ENCODE measurements at places on chromosomes 16 and 17. TPM values are rescaled to one million over a fixed set of nuclear protein-coding genes. Genes with fewer than 3 reads are reported as not detected.

GRCh38 chr17:14316126-14316832 lies 15.4 kb downstream of the HS3ST3B1 start:
- peak; percentile 21 for DNase-seq

GRCh38 chr17:62388856-62389255 lies 8.5 kb downstream of the EFCAB3 start:
- no peak for DNase-seq

- DNase-seq, result no peak
Measured at GRCh38 chr17:79518585-79519523, 92.0 kb downstream of the RBFOX3 start.

- no peak for DNase-seq
Measured at GRCh38 chr17:32492648-32493289, 6.0 kb downstream of the CDK5R1 start.

DNA sequence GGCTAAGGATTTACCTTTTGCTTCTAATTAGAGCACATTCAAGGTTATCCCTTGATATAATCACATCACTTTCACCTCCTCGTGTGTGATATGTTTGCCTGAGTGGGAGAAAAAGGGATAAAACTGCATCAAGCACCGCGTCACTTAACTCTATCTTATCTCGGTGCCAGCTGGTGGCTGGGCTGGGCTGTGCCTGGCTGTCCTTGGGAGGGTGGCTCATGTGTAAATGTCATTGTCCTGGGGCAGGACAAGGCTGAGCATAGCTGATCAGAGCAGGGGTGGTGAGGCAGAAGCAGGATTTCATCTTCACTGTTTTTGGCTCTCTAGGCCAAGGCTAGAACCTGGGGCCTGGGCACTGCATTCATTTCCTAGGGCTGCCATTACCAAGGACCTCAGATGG lies 105.3 kb downstream of the RAP1GAP2 start:
- no peak for DNase-seq

GRCh38 chr17:74825952-74826719 lies 33.5 kb downstream of the GRIN2C start:
- DNase-seq, result no peak

- DNase-seq, result no peak
Measured at GRCh38 chr17:57253362-57254065, 2.8 kb upstream of the MSI2 start.

GRCh38 chr16:78543023-78543422 lies 443.6 kb downstream of the WWOX start:
- no peak for DNase-seq

DNA sequence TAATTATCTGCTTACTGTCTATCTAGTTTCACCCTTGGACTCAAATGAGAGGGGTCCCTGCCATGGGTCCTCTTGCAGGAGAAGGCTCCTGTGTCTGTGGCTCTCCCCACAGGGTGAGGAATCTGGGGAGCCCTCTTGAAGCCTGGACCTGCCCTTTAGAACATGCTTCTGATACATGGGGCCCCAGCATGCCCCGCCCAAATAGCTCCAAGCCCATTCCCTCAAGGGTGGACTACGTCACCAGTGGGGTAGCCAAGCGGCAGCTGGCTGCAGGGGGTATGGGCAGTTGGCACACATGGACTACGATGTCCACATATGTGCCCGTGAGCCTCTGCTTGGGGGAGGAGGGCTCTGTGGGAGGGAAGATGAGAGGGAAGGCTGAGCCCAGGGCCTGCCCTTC lies 39.3 kb downstream of the ARHGAP27 start:
- DNase-seq, result no peak

DNA sequence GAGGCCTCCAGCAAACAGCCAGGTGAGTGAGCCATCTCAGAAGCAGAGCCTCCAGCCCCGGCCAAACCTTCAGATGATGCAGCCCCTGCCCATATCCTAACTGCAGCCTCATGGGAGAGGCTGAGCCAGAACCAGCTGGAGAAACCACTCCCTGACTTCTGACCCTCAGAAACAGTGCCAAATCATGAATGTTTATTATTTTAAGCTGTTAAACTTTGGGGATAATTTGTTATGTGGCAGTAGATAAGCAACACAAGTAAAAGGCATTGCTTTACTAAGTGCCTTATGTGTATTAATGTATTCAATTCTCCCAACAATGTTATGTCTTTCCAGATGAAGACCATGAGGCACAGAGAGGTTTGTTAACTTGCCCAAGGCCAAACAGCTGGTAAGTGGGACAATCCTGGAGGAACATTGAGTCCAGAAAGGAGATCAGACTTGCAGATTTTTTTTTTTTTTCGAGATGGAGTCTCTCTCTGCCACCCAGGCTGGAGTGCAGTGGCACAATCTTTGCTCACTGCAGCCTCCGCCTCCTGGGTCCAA lies 59.6 kb downstream of the SOCS1 start:
- no peak for DNase-seq

DNA sequence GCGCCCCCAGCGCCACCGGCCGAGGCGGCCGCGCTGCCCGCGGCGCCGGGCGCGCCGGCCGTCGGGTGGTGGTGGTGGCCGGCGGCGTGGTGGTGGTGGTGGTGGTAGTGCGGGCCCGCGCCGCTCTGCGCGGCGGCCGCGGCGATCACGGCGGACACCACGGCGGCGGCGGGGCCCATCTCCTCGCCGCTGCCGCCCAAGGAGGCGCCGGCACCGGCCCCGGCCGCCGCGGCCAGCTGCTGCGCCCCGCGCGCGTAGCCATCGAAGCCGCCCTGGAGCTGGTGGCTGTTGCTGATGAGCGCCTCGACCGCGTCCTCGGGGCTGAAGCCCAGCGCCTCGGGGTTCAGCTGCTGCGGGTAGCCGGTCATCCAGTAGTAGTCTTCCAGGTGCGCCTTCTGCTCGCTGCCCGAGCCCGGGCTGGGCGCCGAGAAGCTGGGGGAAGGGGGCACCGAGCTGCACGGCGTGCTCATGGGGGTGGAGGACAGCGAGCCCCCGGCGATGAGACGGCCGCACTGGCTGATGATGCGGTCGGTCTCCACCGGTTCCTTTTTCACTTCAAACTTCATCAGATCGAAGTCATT lies 1.2 kb downstream of the MAF start:
- DNase-seq, result no peak

DNA sequence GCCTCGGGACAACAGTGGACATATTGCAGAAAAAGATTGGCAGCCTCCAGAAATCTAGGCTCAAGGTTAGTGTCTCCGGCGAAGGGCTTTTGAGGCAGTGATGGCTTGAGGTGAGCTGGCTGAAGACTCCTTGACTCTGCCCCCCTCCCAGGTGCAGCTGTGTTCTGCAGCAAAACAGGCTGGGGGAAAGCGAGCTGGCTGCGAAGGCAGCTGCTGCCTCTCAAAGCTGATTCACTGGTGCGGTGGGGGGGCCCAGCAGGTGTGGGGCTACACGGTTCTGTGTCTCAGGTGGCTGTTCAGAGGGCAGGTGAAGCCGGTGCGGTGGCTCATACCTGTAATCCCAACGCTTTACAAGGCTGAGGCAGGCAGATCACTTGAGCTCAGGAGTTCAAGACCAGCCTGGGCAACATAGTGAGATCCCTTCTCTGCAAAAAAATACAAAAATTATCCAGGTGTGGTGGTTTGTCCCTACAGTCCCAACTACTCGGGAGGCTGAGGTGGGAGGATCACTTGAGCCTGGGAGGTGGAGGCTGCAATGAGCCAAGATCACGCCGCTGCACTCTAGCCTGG lies 22.9 kb downstream of the C16orf96 start:
- no peak for DNase-seq

GRCh38 chr17:62627219-62627903 lies at the start of gene MRC2:
MRC2 (plus strand) TSS chr17:62627670; CDS start chr17:62627803, 133 bp downstream.
- peak; percentile 87 for DNase-seq

DNA sequence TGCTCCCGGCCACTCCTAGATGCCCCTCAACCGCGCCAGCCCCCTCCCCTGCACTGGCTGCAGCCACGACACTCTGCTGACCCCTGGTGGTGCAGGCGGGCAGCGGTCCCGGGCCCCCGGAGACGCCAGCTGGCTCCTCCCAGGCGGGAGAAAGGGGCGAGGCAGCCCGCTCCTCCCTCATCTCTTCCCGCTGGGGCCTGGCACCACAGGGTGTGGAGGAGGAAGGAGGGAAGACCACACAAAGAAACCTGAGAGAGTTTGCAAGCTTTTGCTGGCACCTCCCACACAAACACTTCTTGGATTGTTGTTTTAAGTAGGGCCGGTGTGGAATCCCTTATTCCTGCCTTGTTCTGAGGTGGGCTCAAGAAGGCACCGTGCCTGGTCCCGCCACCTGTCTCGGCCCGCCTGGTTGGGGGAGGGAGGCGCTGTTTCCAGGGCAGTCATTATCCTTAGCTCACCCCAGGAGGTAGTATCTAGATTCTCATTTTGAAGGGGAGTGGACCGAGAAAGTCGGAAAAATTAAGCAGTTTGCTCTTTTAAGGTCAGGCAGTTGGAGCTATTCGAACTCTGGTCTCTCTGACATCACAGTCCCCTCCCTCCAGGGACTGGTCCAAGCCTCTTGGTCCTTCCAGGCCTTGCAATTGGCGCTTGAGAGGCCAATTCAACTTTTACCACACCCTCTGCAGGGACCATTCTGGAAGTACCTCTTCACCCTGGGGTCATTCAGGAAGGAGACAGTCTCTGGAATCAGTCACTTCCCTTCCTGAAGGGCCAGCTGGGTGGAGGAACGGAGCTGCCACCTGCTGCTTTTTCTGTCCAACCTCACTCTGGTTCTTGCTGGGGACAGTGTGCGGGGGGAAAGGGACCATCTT lies 959 bp upstream of the ANKRD13B start:
- no peak for DNase-seq

DNA sequence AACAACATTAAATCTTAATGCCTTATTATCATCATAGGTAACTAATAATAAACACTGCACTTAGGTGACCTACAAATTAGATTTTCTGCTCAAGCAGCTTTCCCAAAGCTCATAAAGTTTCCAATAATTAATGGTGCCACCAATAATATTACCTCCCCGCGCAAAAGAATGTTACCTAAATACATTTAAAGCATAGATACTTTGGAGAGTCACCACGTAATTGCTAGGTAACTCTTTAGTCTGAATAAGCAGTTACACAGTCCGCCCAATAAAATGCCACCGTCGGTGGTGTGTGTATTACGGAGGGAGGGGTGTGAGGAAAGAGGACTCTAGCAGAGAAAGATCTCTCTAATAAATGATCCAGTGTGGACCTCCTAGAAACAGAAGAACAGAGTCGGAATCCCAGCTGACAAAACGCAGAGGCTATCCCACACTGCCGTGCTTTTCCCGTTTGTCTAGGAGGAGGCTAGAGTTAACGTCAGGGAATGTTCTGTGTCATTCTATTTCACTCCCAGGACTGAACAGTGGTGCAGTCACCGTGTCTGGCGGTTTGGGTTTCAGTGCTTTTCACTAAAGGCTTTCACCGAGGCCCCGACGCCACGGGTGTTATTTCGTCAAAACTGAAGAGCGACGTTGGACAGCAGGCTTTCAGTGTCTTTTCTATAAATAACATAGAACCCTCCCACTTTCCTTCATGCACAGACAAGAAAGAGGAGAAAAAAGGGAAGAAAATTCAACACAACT lies 630 bp downstream of the RNFT1 start:
- peak; percentile 65 for DNase-seq

DNA sequence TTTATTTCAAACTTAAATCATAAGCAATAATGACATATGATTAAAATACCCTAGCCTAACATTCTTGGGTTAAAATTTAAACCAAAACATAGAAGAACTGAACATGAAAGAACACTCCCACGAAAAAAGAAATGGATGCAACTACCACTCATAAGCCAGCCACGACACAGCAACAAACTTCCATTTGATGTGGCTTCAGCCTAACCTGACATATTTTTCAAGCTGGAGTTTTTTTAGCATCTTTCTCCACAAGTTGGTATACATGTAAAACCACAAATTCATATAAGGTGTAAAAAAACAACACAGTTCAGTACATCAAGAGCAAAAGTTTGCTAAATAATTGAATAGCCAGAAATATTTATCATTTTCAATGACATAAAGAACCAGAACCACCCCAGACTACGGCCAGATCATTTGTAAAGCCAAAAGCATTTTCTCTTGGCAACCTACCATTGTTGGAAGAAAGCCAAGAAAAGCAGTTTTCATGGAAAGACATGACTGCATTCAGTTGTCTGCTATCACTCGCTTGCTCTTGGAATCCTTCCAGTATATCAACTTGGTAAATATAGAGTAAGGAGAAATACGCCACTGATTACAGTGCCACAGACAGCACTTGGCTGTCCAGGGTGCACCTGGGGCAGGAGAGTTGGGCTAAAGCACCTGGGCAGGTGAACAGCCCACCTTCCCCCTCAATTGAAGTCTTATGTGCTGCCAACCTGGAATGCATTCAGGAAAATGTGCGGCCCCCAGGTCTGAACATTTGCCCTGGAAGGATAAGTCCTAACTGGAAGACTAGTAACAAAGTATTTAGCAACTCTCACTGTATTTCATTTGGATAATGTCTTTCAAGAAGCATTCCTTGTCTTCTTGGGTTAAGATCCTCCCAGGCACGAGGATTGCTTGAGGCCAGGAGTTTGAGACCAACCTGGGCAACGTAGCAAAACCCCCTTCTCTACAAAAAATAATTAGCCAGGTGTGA lies 60.5 kb downstream of the CREBBP start:
- no peak for DNase-seq

DNA sequence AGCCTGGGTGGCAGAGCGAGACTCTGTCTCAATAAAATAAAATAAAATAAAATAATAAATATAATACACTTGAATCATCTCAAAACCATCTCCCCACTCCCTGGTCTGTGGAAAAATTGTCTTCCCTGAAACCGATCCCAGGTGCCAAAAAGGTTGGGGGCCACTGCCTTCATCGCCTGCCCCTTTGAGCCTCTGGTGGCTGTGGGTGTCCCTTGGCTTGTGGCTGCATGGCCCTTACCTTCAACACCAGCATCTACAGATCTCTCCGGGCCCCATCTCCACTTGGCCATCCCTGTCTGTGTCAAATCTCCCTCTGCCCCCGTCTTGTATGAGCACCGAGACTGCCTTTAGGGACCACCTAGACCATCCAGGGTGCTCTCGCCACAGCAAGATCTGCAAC lies 177.3 kb downstream of the SEC14L1 start:
- no peak for DNase-seq

DNA sequence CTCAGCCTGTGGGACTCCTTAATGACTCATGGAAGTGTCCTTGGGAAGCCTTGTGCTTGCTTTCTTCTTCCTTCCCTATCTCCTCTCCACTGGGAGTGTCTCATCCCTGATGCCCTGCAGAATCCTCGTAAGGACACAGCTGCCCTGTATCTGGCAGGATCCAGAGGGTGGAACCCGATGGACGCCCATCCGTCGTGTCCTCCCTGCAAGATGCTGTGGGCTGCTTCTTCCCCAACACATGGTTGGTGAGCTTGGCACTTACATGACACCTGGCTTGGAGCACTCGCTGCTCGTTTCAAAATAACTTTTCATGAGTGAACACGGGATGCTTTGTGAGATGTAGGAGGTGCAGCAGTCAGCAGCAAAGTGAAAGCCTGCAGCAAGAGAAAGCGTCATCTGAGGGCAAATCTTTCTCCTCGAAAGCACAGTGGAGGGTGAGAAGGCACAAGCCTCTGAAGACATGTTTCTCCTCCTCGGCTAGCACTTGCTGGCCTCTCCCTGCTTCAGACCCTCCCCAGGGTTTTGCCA lies 3.3 kb downstream of the CCL15 start:
- DNase-seq, result no peak

GRCh38 chr17:17072546-17072945 lies 30.3 kb downstream of the MPRIP start:
- DNase-seq, result no peak

ADAP2 gene
- 4.3 TPM for total RNA-seq

ZSCAN10 gene
- not detected for total RNA-seq

KRT34 gene
- not detected for total RNA-seq

KRT20 gene
- total RNA-seq, result not detected

ITGB3 gene
- 13.6 TPM for total RNA-seq

KRTAP3-2 gene
- total RNA-seq, result not detected

KREMEN2 gene
- not detected for total RNA-seq

TRIM47 gene
- 16.8 TPM for total RNA-seq

SLC35B1 gene
- total RNA-seq, result 83.6 TPM

MYH13 gene
- total RNA-seq, result not detected

CCL7 gene
- not detected for total RNA-seq

CDH11 gene
- 59.1 TPM for total RNA-seq
